ENCODE measurements at places on chromosomes 1 and 21.
A peak's percentile ranks its signal among the peaks of the same experiment; 100 is the strongest.

- no peak for DNase-seq
Observed at GRCh38 chr21:32572574-32573420, 12.5 kb downstream of the TCP10L start.

- DNase-seq, result no peak
Observed at GRCh38 chr1:78003070-78003746, 1.5 kb upstream of the DNAJB4 start.

GRCh38 chr1:115620453-115620852 lies 21.3 kb upstream of the VANGL1 start:
- no peak for DNase-seq

- DNase-seq, result no peak
Observed at GRCh38 chr21:29822064-29822463, 117.7 kb downstream of the GRIK1 start.

GRCh38 chr1:17550729-17551584 lies 11.5 kb downstream of the ARHGEF10L start:
- peak; percentile 51 for DNase-seq

DNA sequence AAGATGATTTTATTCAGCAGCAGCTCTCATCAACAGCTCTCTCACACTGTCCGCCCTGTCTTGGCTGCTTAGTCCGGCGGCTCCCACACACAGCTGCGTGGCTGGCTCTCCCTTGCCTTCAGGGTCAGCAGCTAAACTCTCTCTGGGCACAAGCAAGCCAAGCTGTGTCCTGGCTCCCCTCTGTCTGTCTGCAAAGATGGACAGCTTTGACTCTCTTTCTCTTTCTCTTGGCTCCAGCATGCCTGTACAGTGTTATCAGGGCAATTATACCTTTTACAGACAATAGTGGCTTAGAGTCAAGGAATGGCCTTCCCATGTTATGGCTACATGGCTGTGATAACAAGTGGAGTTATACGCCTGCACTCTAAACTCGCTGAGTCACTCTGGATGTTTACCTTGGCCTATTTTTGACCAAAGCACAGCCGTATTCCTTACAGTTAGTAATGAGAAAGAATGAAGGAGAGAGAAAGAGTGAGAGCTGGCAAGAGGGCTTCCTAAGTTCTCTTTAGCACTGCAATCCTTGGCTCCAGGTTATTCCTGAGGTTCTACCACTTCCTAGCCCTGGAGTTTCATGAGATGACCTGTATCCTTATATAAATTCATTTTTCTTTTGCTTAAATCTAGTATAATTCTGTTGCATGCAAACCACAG lies 59.9 kb upstream of the ZSWIM5 start:
- DNase-seq, result peak; percentile 85

DNA sequence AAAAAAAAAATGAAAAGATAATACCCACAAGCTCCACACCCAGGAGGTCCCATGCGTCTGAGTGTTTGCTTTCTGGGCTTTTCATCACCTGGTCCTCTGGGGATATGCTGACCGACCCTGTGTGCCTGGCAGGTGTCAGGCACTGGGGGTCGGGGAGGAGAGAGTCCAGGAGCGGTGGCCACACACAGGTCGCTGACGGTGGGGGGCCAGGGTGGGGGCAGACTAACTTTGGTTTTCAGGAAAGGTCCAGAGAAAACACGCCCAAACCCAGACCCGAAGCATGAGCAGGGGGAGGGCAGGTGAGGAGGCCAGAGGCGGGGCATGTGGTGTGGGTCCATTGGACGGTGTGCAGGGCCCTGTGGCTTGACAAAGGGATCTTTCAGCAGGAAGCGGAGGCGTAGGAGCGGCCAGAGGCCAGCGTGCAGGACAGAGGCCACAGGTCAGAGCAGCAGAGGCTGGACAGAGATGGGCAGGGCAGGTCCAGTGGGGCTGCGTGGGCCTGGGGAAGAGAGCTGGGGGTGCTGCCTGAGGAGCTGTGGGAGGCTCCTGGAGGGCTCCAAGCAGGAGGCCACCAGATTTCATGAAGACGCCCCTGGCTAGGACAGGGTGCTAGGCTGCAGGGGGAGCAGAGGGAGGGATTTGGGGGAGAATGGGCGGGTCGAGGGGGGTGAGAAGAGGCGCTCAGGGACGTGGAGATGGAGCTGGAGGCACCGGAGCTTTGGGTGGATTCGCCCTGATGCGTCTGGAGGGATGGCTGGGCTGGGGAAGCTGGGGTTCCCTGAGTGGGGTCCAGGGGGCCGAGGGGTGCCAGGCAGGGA lies 15.8 kb downstream of the RNF223 start:
- DNase-seq, result no peak

GRCh38 chr1:25148673-25149300 lies 83.5 kb downstream of the SYF2 start:
- DNase-seq, result peak; percentile 17

- DNase-seq, result no peak
Observed at GRCh38 chr1:9630331-9631111, 21.0 kb upstream of the PIK3CD start.

DNA sequence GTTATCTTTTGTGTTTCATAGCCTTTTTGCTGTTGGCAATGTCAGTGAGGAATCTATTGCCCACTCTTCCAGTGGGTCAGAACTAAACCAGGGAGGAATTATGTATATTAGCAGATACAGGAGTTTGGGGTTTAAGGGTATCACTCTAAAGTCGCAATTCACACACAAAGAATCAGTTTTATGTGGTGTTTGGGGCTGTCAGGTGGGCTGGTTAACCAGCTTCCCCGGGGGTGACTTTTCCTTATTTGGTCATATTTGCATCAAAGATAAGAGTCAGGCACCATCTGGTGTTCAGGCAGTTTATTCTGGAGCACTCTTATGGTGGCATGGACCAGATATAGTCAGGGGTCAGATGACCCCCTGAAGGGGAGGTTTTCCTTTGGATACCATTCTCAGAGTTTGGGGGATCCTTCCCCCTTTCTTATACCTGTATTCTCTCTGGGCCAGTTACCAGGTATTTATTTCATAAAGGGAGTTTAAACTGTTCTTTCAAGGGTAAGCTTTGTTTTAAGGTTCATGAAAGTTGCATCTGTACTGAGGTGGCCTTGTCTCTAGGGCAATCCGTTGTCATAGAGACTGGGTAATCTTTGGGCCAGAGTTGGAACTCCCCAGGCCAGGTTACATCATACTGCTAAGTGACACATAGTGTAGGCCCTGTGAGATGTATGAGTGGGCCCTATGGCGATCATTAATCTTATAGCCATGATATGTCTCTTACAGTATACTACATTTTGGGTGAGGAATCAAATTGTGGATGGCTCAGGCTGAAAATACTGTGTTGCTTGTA lies 148.2 kb downstream of the RWDD3 start:
- DNase-seq, result no peak

DNA sequence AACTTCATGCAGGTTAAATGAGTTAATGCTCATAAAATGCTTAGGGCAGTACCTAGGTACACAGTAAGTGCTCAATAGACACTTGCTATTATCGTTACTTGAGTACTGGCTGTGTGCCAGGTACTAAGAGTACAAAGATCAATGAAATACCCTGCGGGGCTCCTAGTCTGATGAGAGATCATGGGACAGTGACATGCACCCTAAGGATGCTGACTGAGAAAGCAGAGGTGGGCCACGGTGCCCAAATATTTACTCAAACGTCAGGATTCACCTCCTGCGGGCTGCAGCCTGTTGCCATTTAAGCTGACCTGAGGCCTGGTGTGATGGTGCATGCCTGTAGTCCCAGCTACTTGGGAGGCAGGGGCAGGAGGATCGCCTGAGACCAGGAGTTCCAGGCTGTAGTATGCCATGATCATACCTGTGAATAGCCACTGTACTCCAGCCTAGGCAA lies 19.8 kb upstream of the LUZP1 start:
- DNase-seq, result no peak

- peak; percentile 36 for DNase-seq
Observed at GRCh38 chr1:200409203-200409760, 554 bp downstream of the ZNF281 start.

GRCh38 chr1:77412820-77413530 lies 131.2 kb downstream of the AK5 start:
- DNase-seq, result no peak

- peak; percentile 90 for DNase-seq
Observed at GRCh38 chr1:32447469-32448185, 17.2 kb upstream of the ZBTB8B start.

- DNase-seq, result no peak
Observed at GRCh38 chr1:157734321-157734720, 33.8 kb upstream of the FCRL3 start.

GRCh38 chr1:115596080-115596780 lies 45.5 kb upstream of the VANGL1 start:
- DNase-seq, result peak; percentile 65

DNA sequence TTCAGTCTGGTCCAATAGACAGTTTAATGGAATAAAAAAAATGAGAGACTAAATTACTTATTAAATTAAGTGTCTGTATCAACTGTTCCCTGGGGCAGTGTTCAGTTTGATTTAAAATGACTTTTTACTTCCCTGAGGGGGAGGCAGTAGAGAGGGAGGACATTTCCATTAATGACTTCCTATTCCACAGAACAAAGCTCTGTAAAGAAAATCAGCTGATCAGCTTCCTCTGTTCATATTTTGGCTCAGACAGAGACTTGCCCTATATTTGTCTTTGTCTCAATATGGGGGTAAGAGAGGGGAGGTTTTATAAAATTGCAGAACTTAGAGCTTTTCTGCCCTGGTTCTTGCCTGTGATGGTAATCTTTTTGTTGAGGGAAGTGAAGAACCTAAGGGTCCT lies 8.4 kb downstream of the CFAP126 start:
- no peak for DNase-seq

DNA sequence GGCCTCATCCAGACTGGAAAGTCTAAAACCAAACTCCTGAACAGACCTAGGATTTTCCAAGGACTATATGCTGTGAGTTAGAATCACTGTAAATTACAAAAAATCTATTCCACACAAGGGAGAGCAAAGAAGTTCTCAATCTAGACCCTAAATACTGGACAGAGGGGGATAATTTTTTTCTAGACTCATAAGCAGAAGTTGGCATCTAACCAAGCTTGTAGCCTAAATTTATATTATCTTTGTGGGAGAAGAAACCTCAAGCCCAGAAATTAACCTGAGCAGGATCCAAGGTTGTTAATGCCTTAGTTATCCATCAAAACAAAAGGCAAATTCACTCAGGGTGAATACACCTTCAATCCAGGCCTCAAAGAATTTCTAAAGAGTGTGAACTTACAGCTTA lies 290.2 kb downstream of the SMYD3 start:
- DNase-seq, result no peak

- peak; percentile 100 for DNase-seq
Observed at GRCh38 chr1:214957330-214958137, 125.0 kb upstream of the KCNK2 start.

DNA sequence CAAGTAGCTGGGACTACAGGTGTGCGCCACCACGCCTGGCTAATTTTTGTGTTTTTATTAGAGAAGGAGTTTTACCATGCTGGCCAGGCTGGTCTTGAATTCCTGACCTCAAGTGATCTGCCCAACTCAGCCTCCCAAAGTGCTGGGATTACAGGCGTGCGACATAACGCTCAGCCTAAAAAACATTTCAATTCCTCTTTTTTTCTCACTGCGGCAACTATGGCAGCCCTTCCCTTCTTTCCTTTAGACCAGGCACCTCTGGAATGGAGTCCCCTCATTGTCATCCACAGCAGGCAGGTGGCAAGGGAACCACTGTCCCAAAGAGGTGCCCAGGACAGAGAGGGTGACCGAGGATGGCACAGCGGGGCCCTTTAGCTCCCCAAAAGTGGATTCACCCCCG lies 14.1 kb downstream of the CEP104 start:
- DNase-seq, result no peak

GRCh38 chr1:116416854-116417513 lies 43.9 kb downstream of the ATP1A1 start:
- no peak for DNase-seq

GRCh38 chr1:10630661-10631120 lies 155.9 kb downstream of the PEX14 start:
- no peak for DNase-seq

- DNase-seq, result no peak
Observed at GRCh38 chr1:152047413-152047729, 10.6 kb upstream of the S100A11 start.

GRCh38 chr1:155012776-155013602 lies 10.4 kb downstream of the ZBTB7B start:
- DNase-seq, result no peak
